ENCODE measurements at places on chromosomes 2 and 18.

- no peak for DNase-seq
Observed at GRCh38 chr2:73215254-73215653, 1.2 kb downstream of the SMYD5 start.

- no peak for DNase-seq
Observed at GRCh38 chr2:156057647-156058046, 274.9 kb downstream of the NR4A2 start.

DNA sequence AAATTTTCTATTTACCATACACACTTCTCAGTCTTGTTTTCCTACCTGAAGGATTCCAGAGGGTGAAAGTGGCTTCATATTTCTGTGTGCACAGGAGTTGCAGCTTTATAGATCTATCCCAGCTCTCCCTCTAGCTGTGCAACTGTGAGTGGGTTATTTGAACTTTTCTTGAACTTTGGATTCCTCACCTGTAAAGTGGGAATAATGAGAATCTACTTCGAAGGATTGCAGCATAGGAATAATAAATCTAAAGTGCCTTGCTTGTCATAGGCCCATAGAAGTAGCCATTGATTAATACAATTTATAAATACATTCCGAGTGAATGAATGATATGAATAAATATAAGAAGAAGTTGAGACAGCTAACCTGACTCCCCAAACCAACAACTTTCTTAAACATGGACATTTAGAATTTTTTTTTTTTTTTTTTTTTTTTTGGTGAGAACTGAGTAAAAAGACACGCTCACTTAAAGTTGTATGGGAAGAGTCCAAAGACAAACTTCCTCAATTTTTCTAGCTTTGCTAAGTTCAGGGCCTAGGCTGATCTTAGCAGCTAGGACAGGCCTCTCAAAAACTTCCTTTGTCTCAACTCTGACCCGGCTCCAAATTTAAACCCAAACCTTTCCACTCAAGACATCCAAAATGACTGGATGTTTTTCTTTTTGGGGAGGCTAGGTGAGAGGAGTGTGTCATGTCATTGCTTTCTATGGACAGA, 203.3 kb upstream of the FBXO11 start:
- DNase-seq, result no peak

DNA sequence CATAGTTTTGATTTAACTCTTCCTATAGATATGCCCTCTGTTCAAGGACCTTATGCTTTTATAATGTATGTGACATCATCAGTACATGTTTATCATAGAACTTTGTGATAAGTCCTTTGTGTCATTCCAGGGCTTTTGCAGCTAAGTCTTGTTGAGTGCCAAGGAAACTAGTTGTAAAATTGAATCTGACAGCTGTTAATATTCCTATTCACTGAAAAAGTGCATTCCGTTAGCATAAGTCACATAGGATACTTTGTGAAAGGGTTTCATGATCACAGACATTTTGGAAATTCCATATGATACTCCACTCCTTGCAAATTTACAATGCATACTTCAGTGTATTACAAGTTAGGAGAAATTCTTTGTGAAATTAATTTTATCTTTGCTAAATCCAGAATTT, 503.4 kb downstream of the CCDC85A start:
- DNase-seq, result no peak

- DNase-seq, result no peak
Observed at GRCh38 chr2:126699716-126700581, 44.0 kb downstream of the GYPC start.

- DNase-seq, result no peak
Observed at GRCh38 chr2:219284501-219285372, 5.6 kb downstream of the DNAJB2 start.

DNA sequence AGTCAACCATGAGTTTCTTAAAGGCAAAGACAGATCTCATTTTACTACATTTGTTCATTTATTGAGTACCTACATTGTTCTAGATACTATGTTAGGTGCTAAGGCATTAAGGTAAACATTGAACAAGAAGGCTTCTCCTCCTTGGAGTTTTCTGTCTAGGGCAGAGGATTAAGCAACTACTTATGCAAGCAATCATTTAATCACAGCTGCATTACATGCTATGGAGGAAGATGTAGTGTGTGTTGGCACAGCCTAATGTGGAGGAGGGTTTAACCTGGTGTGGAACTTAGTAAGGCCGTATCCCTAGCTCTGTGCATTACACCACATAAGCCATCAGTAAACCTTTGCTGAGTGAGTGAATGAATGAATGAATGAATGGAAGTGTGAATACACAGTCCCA, 106.5 kb upstream of the MAP3K20 start:
- DNase-seq, result no peak

Data from BE2C (cell line).